Stimulated activated memory B cell treated with anti-CD40 and anti-IgM and Interleukin-4, amounts not matched to agents 10 μg/mL and 1 μg/mL and 100 μg/mL, for 72 hours (primary cell): ENCODE measurements at places on chromosomes 16 and 17.

GRCh38 chr17:43056051-43056450 is 31.0 kb downstream of the RND2 start:
- no peak for ATAC-seq

DNA sequence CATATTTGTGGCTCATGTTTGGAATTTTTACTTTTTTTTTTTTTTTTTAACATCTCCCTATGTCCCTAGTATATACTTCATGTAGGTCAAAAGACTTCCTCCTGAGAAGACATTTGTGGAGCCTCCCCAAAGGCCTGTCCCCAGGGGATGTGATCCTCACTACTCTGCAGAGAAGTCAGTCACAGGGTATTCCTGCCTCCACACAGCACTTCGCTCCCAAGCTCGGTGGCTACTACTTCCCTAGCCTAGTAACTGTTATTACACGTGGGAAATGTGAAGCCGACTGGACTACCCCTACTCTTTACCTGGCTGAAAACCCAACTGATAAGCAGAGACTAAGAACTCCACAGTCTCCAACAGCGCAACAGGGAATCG is 116.8 kb downstream of the HIC1 start:
- no peak for ATAC-seq

DNA sequence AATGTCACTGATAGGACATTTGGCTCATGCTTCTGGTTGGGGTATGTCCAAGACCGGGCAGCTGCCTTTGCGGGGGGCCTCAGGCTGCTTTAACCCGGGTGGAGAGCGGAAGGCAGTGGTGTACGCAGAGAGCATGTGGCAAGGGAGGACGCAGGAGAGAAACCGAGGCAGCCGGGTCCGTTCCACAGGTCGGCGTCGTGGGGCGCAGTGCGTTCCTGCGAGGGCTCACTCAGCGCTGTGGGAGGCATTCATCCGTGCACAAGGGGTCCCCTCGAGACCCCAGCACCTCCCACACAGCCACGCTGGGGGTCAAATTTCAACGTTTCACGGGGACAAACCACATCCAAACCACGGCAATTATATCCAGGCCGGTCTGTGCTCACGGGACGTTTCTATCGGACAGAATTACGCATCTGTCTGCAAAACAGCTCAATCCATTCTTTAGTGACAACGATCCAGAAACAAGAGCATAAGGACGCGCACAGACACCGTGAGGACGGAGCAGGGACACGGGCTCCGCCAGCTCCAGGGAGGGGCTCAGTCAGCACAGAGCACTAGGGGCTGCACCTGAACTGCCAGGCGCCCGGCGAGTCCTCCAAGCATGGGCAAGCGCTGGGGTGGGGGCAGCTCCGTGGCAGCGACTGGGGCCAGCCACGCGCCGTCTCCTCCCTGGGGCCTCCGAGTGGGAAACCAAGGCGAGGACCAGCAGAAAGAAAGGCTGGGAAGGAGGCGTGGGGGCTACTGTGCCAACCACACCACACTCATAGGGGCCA is 108.4 kb upstream of the METRNL start:
- no peak for ATAC-seq

DNA sequence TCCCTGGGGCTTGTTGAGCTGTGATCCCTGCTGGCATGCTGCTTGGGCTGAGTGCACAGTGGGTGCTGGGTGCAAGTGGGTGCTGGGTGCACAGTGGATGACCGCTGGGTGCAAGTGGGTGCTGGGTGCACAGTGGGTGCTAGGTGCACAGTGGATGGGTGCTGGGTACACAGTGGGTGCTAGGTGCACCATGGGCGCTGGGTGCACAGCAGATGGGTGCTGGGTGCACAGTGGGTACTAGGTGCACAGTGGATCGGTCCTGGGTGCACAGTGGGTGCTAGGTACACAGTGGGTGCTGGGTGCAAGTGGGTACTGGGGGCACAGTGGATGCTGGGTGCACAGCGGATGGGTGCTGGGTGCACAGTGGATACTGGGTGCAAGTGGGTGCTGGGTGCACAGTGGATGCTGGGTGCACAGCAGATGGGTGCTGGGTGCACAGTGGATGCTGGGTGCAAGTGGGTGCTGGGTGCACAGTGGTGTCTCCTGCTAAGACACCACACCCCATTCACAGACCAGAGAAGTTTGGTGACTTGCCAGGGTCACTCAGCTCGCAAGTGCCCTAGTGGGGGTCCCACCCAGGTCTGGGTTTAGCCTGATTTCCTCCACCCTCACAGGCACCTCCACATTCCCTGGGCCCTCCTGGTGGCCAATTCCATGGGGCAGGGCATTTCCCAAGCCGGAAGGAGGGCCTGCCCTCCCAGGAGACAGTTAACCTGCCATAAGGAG is 33.5 kb downstream of the ZFPM1 start:
- no peak for ATAC-seq

- ATAC-seq: no peak
Observed at GRCh38 chr16:78895681-78896080, 704.9 kb downstream of the MAF start.

- no peak for ATAC-seq
Observed at GRCh38 chr16:47304563-47304962, 156.3 kb downstream of the ITFG1 start.

GRCh38 chr16:86834451-86835035 is 256.2 kb downstream of the FOXL1 start:
- ATAC-seq: no peak

GRCh38 chr16:89246903-89247733 is 29.6 kb downstream of the ZNF778 start:
- ATAC-seq: peak; percentile 92

DNA sequence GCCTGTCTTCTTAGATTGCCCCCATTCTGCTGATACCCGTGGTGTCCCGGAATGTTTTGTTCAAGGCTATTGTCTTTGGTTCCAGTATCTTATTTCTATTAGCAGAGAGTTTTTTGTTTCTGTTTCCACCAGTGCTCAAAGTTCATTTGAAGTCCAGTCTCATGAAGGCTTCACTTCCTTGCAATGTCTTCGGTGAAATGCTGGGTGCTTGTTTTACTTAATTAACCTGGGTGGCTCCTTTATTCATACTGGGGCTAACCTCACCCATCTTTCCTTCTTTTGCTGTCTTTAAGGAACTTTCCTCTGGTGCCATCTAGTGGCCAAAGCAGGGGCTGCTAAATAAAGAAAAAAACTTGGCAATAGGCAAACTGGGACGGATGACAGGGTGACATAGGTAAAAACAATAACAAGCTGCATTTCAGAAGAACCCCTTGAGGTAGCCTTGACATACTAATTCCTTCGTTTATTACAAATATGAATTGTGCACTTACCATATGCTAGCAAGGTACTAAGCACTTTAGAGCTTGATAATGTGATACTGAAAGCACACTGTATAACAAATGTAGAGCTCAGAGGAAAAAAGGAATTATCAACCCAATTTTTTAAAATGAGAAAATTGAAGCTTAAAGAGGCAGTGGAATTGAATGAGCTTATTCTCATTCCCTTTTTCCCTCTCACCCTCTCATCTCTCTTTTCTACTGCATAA is 2.8 kb upstream of the SMIM36 start:
- ATAC-seq: peak; percentile 65
